ENCODE measurements at places on chromosomes 3 and 15.

DNA sequence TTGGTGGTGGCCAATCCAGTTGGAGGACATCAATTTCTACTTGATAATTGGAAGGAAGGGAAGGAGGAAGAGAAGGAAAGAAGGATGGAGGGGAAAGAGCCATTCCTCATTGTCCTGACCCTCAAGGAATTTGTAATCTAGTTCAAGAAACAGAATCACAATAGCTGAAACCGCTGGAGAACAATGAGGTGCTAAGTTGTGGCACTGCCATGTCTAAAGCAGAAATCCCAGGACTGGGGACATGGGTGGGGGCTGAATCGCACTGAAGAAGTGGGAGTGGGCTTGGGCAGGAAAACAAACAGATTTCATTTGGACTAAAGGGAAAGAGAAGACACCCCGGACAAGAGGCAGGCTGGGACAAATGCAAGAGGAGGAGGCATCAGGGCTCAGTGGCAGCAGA lies 183.6 kb downstream of the UACA start:
- no peak for DNase-seq

DNA sequence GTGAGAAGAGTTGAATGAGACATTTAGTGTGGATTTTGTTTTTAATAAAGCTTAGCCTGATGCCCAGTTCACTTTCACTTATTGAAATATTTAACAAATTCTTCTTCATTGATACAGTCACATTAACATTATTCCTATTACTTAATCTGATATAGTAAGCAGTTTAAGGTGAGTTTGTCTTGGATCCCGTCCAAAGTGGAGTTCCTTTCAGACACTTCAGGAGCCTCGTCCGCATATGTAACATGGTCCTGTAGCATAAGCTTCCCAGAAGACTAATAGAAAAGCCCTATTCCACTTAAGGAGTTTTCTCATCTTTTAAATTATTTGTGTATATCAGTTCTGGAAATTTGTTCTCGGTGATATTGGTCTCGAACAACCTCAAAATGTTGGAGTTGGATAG lies 39.7 kb upstream of the MLF1 start:
- no peak for DNase-seq

DNA sequence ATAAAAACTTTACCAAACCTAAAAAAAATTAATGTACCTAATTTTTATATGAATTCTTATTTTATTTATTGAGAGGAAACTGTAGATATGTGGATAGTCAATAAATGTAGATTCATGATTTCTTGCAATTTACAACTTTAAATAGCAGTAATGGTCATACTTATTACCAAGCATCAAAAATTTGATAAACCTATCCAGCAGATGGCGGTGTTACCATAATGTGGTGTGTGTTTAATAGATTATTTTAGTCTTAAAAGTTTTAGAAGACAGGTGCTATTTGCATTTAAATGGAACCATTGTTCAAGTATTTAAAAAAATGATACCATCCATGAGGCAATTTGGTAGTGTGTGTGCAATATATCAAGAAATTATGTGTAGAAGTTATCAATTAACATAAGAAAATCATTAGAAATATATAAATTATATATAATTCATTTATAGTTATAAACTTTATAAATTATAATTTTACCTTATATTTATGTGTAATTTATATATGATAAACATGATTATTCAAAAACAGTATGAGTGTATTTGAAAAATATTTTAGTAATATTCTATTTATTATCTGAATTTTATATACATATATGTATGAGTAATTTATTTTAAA lies 176.0 kb upstream of the BCHE start:
- no peak for DNase-seq

DNA sequence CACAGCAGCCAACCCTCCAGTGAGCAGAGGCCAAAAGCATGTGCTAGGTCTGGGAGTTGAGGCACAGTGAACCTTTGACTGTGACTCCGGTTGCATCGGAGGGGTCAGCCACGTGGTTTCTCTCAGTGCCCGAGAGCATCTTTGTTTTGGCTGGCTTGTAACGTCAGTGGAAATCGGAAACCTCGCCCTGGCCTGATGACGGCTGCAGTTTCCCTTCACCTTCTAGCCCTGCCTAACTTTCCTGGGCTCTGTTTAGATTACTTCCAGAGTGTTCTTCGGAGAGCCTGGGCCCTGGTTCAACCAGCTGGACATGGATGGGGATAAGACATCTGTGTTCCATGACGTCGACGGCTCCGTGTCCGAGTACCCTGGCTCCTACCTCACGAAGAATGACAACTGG lies 56.6 kb downstream of the MESD start:
- no peak for DNase-seq

DNA sequence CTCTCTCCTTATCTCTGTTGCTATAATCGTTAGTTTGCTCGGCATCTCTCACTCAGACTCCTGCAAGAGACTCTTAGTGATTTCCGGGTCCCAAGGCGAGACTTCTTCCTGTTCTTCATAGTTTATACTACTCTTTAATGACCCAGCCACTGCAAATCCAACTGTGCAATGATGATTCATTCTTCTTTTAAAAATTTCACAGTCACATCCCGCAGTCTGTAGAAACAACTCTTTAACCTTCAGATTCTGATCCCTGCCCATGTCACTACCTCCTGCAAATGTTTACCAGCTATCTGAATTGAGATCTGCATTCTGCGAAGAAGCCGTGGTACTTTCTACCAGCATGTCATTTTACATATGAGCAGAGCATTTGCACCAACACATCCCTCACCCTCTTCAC lies 2.8 kb upstream of the VGLL3 start:
- DNase-seq: no peak

DNA sequence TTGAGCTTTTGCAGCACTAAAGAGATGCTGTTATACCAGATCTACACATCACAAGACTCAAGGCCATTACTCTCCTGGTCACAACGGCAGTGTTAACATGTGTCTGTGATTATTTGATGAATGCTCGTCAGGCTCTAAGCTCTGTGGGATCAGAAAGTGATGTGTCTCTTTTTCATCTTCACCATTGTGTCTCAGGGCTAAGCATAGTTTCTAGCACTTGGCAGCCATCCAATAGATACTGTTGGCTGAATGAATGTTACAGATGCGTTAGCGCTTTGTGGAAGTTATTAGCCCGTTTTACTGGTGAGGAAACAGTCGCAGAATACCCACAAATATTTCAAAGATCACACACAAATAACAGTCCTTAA lies 1.2 kb upstream of the FAM81A start:
- no peak for DNase-seq

DNA sequence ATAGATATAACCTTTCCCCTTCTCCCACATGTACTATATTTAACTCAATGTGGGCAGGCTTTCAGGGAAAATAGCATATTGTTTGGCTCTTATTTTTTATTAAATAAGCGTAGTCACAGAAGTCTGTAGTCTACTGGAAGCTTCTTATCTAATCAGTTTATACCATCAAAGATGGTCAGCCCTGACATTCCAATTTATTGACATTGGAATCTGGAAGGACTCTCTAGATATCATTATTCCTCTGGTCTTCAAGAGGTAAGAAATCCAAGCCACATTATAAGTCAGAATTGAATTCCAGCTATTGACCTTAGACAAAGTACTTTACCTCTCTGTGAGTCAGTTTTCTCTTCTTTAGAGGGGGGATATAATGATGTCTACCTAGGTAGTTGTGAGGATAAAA lies 38.5 kb upstream of the SCAANT1 start:
- DNase-seq: no peak

DNA sequence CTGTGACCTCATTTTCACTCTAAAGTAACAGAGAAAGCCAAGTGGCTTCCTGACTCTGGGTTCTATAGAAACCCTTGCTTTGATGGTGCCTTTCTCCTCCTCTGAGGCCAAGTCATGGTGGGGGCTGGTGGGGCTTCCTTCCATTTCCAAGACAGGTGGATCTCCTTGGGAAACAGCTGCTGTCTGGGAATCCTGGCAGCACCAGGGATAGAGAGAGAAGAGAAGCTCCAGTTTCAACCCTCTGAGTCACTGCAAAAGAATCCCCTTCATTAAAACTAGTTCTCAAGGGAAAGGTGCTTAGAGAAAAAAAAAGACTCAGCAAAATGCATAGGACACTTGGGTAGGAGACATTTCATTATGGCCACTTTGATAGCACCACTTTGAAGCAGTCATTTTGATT lies 614.4 kb downstream of the FHIT start:
- no peak for DNase-seq

DNA sequence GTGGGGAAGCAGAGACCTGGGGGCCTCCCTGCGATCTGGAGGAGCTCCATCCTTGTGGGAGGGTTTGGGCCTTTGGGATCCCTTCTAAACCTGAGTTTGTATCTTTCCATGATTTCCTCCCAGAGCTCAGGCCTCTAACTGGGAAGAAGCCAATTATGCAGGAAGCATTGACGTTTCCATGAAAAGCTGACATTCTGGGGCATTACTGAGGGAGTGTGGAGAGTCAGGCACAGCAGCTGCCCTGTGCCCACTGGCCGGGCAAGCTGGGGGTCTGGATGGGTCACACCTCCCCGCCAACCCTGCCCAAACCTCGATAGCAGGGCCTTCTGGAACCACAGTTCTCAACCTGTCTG lies 74.9 kb downstream of the EFCAB12 start:
- no peak for DNase-seq

- DNase-seq: no peak
Measured at GRCh38 chr15:31468911-31469785, 142.5 kb downstream of the KLF13 start.

DNA sequence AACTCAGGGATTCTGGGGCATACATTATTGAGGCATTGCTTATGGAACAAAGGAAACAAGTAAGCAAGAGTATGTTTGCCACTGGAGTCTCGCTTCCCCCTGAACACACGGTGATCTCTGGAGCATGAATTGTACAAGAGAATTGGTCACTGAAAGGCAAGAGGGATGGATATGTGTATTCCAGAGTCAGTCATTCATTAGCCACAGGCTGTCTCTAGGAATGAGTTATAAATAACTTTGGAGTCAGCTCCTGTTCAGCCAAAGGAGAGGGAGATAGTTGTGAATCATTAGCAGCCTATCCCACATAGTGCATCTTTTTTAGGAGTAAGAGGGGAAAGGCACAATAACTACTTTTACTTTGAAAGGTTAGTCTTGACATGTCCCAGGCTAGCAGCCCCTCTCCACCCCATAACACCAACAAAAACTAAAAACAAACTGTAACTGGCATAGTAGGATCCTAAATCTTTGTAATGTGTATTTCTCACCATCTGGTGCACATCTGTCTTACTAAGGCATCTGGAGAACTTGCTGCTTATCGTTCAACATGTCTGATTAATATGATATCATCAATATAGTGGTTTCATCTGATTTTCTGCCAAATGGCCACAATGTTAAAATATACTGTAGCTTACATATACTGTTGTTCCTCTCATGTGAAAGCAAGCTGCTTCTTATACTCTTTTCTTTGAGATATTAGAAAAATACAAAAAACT lies 462.2 kb downstream of the GRM7 start:
- DNase-seq: no peak

GRCh38 chr15:74889390-74889882 lies 406 bp upstream of the MPI start:
- DNase-seq: no peak

- no peak for DNase-seq
Measured at GRCh38 chr3:52400275-52400793, 44.6 kb downstream of the SEMA3G start.

GRCh38 chr3:186511245-186511644 lies 32.9 kb downstream of the CRYGS start:
- no peak for DNase-seq

DNA sequence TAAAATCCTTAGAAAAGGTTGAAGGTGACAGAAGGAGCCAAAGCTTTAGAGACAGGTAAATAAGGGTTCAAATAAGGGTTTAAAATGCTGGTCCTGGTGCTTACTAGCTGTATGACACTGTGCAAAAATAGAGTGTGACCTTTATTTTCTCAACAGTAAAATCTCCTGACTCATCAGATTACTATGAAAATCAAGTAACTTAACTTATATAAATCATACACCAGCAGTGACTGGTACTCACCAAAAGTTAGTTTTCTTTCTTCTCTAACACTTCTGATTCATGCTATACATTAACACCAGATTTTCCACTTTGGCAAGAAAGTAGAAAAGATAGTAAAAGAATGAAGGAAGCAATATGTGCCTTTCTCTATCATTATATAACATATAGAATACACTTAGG lies 205.9 kb upstream of the GBE1 start:
- DNase-seq: no peak

DNA sequence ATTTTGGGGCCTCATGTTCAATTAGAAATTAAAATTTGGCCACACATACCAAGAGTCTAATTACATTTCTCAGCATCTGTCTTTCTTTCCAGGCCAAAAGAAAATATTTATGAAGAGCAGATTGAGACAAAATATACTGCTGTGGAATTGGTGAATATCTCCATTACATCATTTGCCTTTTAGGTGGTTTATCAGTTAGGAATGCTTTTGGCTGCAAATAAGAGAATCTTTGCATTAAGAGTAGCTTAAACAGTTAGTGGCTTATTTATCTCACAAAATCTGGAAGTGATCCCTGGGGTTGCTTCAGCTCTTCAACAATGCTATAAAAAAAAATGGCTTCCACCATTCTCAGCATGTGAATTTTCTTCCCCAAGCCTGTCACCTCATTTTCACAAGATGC lies 308.7 kb downstream of the MAGI1 start:
- no peak for DNase-seq

DNA sequence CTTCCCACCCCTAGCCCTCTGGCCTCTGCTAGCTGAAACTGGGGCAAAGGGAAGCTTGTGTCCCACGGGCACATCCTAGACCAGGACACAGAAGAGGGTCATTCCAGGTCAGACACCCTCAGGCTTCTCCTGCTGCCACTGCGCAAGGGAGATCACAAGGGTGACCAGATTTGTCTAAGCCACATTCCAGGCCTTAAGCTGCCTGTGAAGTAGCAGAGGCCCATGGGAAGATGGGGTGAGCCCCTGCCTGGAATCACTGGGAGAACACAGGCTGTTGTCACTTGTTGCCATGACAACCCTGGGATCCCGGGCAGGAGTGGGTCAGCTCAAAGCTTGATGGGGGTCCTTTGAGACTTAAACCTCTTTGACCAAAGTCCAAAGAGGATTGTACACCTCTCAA lies 10.8 kb downstream of the STRA6 start:
- no peak for DNase-seq

GRCh38 chr15:49610157-49610918 lies 10.3 kb downstream of the FAM227B start:
- no peak for DNase-seq

DNA sequence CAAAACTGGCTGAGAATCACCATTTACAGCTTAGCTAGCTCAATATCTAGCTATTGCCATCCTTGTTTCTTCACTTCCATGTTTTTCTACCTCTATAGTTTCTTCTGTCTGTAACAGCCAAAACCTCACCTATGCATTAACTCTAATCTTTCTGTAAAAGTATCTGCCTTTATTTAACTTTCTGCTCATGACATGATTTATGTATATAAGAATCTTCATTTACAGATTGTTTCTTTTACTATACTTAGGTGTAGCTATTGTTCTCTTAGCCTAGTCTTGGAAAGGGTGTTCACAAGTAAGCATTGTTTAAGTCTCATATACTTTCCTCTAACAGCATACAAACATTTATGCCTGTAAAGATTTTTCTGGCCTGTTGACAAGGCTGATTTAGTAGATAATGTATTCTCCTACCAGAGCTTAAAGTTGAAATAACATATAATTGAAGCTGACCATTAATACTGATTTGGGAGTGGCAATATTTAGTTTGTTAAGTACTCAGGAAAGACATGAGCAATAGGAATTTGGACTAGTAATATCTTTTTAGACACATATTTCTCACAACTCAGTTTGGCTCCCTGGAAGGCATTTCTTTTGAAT lies 9.4 kb downstream of the FILIP1L start:
- DNase-seq: no peak

- DNase-seq: no peak
Measured at GRCh38 chr3:87351937-87352336, 75.6 kb upstream of the POU1F1 start.

GRCh38 chr3:138113326-138113725 lies 2.1 kb downstream of the DZIP1L start:
- DNase-seq: no peak
